ENCODE measurements at places on chromosomes 16 and 17. TPM values are rescaled to one million over a fixed set of nuclear protein-coding genes. Genes with fewer than 3 reads are reported as not detected.

DNA sequence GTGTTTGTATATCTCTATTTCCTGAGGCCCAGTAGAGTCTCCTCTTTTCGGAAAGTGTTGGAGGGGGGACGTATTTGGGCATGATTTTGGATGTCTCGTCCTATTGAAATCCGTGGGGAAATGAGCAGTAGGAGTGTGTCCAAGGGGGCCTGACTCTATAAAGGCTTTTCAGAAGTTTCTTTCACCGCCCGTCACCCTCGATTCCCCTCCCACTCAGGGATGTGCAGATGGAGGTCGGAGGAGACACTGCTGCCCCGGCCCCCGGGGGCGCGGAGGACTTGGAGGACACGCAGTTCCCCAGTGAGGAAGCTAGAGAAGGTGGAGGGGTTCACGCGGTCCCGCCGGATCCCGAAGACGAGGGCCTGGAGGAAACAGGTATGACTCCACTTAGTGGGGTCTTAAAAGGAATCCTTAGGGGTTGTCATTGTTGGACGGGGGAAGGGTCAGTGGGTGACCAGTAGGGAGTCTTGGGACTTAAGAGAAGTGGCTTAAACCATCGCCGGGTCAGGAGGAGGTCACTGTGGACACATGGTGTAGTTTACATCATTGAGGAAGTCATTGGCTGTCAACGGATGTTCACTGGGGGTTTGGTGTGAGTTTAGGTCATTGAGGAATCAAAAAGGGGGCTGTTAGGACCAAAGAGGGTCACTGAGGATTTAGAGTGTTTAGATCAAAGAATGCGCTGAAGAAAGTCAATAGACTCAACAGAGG is 424 bp downstream of the MON1B start:
- DNase-seq = no peak

GRCh38 chr17:67477687-67478086 is 100.6 kb downstream of the PITPNC1 start:
- no peak for DNase-seq

- no peak for DNase-seq
Measured at GRCh38 chr17:43125967-43126910, 1.1 kb upstream of the BRCA1 start.

PSMC5 gene
- polyA plus RNA-seq = 169 TPM

- DNase-seq = no peak
Measured at GRCh38 chr16:85313526-85314301, 201.4 kb upstream of the CIBAR2 start.

- DNase-seq = no peak
Measured at GRCh38 chr17:38597375-38597774, 8.4 kb downstream of the SRCIN1 start.

- no peak for DNase-seq
Measured at GRCh38 chr17:14038206-14038605, 31.1 kb upstream of the COX10 start.

DNA sequence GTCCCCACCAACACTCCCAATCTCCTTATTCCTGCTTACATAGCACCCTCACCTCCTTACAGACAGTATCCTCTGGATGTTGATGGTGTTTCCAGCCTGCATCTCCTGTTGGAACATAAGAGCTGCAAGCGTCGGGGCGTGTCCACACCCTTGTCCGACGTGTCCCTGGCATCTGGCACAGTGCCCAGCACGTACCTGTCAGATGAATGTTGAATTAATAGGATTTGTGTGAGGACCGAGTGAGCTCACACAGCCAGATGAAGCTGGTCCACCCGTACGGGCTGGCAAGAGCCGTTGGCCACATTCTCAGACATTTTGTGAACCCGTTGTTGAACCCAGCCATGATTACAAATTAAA is 12.2 kb upstream of the CBX4 start:
- DNase-seq = no peak

SHISA9 gene
- polyA plus RNA-seq = 3.5 TPM

DNA sequence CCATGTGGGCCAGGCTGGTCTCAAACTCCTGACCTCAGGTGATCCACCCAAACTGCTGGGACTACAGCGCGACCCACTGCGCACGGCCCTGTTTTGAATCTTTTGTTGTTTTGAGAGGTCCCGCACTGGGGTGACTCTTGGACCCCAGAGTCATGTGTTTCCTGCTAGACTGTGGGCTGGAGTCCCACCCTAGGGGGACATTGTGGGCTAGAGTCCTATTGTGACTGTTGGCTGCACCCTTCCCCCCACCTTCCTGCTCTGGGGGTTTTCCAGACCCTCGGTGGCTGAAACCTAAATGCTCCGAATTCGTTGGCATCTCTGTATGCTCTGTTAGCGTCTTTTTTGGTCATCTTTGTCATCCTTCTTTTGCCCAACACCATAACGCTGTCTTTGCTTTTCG is 16.0 kb downstream of the NUPR1 start:
- DNase-seq = no peak

ZNF205 gene
- 13.1 TPM for polyA plus RNA-seq

DNA sequence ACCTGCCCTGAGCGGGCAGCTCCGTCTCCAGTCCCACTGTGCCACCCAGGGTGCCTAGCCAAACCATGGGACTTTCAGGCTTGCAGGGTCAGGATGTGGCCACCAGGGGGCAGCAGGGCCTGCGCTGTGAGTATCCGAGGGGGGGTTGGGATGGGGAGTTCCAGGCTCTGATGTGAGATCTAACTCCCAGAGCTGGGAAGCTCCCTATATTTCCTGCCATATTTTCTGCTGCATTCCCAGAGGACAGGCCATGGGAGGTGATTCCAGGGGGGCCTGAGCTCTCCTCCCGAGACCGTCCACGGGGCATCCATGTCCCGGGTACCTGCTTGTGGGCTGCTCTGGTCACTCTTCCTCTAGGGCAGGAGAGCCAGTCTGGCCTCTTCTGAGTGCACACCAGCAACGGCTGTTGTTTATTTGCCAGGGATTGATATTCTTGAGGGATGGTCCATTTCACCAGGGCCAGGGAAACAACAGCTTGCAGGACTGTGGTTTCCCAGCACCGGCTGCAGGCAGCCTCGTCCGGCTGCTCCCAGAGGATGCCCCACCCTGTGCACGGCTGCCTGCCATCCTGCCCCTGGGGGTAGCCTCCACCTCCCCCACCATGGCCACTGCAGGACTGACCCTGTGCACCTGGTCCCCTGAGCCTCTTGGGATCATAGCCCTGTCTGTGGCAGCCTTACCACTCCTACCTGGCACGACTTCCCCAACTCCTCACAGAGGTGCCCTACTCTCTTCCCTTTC is 1.2 kb downstream of the GPR142 start:
- no peak for DNase-seq

- no peak for DNase-seq
Measured at GRCh38 chr17:9935408-9935807, 30.3 kb upstream of the RCVRN start.

- DNase-seq = no peak
Measured at GRCh38 chr17:29131814-29132682, 48.1 kb downstream of the MYO18A start.

GRCh38 chr17:2336852-2337543 is at the start of gene SGSM2:
Gene SGSM2, plus strand, starts transcription at chr17:2337501. Its CDS starts 188 bp downstream, at chr17:2337689.
- DNase-seq = no peak

DNA sequence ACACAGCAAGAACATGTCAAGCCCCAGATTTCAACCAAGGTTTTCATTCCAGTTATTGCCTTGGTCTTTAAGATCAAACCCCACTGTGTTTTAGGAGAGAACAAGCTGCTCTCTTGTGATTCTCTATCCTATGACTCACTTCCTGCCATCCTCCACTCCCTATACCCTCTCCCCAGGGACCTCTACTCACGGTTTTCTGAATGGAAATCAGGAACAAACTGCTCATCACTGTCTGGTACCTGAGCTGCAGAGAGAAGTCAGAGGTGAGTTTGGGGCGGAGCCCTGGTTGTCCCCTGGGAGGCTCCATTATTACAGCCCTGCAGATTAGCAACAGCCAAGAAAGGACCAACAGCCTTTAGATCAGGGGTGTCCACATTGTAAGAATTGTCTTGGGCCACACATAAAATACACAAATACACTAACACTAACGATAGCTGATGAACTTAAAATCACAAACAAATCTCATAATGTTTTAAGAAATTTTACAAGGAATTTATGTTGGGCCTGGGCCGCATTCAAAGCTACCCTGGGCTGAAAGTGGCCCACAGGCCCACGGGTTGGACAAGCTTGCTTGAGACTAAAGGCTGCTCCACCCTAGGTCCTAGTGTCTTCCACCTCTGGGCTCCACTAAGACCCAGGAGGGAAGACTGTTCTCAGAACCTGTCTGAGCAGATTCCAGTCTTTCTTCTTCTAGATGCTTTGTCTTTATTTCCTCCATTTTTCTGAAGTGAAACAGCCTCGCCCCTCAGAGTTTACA is 9.7 kb downstream of the ETV4 start:
- no peak for DNase-seq

DNA sequence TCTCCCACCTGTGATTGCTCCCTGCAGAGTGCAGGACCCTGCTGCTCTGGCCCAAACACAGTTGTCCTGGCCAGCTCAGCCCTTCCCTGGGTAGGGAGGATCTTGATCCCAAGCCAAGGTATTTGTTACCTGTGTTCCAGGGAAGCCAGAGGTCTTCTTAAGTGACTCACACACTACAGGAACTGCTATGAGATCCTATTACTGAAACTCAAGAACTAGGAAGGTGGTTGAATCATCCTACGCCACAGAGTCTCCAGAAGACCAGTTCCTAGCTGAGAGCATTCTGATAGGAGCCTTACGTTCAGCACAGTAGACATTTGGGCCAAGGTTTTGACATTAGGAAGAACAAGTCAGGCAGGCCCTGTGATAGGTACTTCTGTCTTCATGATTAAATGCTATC is 12.0 kb downstream of the CHST6 start:
- DNase-seq = no peak

MIEN1 gene
- 37.3 TPM for polyA plus RNA-seq

GRCh38 chr16:628321-629061 is 2.3 kb upstream of the WFIKKN1 start:
- no peak for DNase-seq

- no peak for DNase-seq
Measured at GRCh38 chr16:25568991-25569390, 122.8 kb upstream of the HS3ST4 start.

CDH16 gene
- 245 TPM for polyA plus RNA-seq

CACNG4 gene
- 19.2 TPM for polyA plus RNA-seq

GRCh38 chr17:7354262-7354843 is 603 bp upstream of the TMEM95 start:
- DNase-seq = no peak

- no peak for DNase-seq
Measured at GRCh38 chr17:81712468-81713003, 452 bp downstream of the SLC25A10 start.

- no peak for DNase-seq
Measured at GRCh38 chr17:41521574-41522261, 3.0 kb upstream of the KRT15 start.

KLHL10 gene
- 0.21 TPM for polyA plus RNA-seq

DNA sequence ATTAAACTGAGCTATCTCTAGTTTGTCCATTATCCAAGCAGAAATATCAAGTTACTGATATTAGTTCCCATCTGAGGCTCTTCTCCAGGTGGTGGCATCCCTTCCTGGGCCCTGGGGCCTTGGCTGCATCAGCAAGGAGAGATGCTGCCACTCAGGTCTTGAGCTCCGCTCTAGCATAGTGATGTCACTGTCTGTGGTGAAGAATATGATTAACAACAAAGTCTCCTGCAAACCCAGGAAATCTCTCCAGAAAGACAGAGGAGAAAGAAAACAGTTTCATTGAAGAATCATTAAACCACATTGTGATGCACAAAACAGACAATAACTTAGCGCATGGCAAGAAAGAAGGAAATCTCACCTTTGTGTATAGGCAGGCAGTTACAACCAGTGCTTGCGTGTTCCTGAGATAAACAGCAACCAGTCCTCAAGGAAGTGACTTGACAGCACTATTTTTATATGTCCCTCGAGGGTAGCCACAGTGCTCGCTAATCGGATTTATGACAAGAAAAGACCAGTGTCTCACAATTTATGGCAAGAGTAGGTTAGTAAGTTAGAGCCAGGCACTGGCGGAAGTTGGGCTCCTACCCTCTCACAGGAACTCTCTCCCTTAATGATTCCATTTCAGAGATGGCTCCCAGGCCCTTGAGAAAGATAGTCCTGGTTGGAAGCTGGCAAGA is 151.1 kb downstream of the AHSP start:
- no peak for DNase-seq

GRCh38 chr17:7523033-7523432 is 25.8 kb upstream of the TNFSF12 start:
- no peak for DNase-seq

DNA sequence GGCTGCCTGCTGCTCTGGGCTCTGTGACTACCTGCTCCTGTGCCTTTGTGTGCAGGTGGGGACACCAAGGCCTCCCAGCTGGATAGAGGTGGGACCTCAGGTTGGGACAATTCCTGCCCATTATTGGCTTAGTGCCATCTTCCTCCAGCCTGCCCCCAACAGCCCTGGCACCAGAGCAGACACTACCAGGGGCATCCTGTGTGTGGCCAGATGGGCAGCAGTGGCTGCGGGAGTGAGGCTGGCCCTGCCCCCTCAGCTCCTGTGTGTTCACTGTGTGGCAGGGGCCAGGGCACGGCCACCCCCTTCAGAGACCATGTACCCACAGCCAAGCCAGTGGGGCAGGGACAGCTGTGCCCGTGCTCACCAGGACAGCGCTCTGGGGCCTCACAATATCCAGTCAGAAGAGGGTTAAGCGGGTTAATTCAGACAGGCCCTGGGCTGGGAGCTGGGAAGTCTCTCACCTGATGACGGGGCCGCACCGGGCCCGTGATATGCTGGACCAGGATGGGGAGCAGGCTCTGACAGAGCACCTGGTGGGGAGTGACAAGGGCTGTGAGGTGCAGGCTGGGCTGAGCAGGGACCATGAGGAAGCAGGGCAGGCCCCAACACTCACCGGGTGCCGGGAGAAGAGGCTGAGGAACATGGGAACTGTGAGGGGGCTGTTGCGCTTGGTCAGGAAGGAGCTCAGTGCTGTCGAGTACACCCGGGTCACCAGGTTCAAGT is 13.0 kb downstream of the MYBBP1A start:
- no peak for DNase-seq

DPEP1 gene
- polyA plus RNA-seq = 3.8 TPM

GRCh38 chr17:14318109-14318917 is 17.4 kb downstream of the HS3ST3B1 start:
- DNase-seq = no peak

GP1BA gene
- 1.8 TPM for polyA plus RNA-seq

Measured in left renal pelvis (tissue), 4 donors.